ENCODE measurements at places on chromosomes 7 and 10.

DNA sequence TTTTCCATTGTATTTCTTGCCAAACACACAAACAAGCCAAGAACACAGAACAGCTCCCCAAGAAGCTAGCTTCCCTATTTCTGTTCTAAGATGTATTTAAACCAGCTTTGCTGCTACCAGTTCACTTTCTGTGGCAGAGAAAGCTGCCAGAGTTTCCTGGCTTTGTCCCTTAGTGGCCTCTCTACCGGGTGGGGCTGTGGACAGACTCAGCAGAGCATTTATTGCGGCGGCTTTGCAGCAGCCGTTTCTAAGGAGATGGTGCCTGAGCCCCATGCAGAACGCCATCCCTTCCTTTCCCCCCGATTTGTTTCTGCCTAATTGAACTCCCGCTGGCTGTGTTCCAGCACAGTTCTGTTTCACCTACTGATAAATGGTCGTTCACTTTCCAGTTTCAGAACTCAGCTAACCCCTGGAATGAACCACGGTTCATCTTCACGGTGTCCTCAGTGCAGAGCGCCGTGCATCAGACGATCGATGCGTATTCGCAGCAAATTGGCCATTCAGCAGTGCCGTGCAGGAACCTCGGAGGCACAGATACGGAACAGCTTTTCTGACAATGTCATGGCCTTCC is 33.8 kb upstream of the SFMBT2 start:
- DNase-seq: no peak

- DNase-seq: no peak
Observed at GRCh38 chr7:134589491-134589941, 40.6 kb downstream of the AKR1B15 start.

- DNase-seq: no peak
Observed at GRCh38 chr10:118045837-118046394, 825 bp downstream of the RAB11FIP2 start.

DNA sequence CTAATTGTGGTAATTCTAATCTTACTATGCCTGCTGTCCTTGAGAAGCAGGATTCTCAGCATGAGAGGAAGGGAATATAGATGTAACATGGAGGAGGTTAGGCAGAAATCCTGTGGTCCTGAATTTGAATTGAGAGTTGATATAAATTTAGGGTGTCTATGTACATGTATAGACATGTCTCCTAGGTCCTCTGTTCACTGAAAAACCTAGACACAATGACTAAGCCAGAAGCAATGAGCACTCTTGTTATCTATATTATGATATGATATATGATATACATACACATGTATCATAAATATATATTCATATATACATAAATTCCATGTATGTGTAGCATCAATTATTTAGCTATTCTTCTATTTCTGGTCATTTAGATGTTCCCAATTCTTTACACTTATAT is 173.3 kb upstream of the MKLN1 start:
- DNase-seq: no peak

DNA sequence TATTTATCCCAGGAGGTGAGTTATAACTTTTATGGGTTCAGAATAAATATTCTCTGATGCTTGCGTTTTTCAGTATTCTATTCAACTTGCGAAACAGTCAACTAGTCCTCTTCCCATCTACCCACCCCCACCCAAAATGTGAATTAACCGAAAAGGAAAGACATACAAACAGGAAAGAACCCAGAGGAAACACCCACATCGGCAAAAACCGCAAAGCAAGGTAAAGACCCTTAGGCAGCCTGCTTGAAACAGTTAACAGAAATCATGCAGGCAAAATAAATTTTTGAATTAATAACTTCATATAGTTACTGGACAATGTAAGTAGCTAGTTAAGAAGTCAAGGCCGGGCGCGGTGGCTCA is 5.4 kb downstream of the ZC3HAV1 start:
- no peak for DNase-seq

All from GM12864 (cell line).